Uterus (tissue), 4 donors: ENCODE measurements at places on chromosomes 12 and 14.

- DNase-seq = no peak
Measured at GRCh38 chr12:38831715-38832114, 73.7 kb downstream of the CPNE8 start.

DNA sequence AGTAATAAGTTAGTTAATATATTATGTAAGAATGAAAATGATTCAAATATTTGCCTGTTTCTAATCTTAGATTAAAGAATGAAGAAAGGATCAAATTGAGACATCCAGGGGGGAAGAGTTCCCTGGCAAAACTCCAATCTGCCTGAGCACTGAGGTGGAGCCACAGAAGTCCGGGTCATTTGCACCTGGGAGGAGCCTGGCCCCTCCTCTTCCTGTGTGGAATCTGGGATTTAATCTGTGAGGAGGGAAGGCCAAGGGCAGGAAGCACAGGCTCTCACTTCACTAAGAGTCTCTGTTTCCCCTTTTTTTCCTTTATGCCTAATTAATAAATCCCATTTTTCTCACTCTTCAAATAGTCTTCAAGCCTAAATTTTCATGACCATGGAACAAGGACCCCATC, 599.5 kb downstream of the FLRT2 start:
- DNase-seq = no peak

GRCh38 chr14:96824283-96824682, 27.1 kb downstream of the VRK1 start:
- no peak for DNase-seq

DNA sequence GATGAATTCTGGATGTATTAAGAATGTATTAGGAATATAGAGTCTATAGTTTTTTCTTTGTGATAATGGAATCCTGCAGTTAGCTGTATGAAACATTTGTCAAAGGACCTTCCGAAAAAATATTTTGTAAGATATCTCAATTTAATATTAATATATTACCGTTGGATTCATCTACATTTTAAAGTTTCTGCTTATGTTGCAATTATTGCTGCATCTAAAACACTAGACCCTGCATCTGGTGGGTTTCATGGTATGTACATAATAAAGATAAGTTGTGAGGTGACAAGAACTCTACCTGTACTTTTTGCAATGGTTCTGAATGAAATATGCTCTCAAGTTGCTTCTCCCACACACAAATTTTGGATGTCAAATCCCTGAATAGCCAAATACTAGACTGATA, 565.9 kb upstream of the FBXO33 start:
- no peak for DNase-seq

GRCh38 chr12:57965766-57966165, 24.4 kb downstream of the ATP23 start:
- DNase-seq = no peak

DNA sequence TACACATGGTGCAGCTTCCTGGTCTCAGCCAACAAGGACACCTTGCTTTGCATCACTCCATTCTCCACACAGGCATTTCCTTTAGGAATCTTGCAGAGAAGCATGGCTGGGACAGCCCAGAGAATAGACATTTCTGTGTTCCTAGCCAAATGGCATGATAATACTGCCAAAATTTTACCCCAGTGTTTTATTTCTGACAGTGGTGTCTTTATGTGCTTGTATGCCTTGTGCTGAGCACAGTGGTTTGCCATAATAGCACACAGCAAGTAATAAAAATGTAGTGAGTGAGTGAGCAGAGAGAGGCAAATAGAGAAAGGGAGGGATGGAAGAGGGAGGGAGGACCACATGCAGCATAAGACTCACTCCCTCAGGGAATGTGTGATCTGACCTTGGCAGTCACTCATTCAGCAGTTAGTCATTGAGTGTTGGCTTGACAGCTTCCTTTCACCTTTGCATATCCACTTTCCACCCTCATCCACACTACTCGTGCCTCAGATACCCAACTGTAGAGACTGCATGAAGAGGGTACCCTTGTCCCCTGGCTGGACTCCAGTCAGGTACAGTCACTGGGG, 212.8 kb upstream of the CCDC196 start:
- DNase-seq = peak; percentile 19

- DNase-seq = no peak
Measured at GRCh38 chr12:92759634-92760268, 57.0 kb downstream of the PLEKHG7 start.

- DNase-seq = no peak
Measured at GRCh38 chr14:73364559-73364958, 93.8 kb downstream of the NUMB start.

DNA sequence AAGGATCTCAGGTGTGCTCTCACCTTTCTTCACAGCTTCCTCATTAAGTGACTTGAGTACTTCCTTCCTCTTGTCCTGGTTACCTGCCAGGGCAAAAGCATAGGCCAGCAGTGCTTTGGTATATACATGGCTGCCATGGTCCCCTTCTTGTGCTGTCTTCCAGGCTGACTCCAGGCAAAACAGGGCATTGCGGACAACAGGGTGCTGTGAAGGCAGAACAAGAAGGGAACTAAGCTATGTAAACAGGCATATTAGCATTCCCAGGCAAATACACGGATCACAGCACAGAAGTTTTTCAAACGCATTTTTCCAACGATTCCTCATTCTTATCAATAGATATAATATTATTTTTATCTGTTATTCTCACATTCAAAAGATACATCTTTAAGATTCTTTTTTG, 39.0 kb downstream of the A2M start:
- DNase-seq = no peak

- DNase-seq = no peak
Measured at GRCh38 chr12:52461693-52462092, 9.7 kb upstream of the KRT6B start.

GRCh38 chr14:52352569-52352968, 38.5 kb downstream of the PTGER2 start:
- DNase-seq = no peak

DNA sequence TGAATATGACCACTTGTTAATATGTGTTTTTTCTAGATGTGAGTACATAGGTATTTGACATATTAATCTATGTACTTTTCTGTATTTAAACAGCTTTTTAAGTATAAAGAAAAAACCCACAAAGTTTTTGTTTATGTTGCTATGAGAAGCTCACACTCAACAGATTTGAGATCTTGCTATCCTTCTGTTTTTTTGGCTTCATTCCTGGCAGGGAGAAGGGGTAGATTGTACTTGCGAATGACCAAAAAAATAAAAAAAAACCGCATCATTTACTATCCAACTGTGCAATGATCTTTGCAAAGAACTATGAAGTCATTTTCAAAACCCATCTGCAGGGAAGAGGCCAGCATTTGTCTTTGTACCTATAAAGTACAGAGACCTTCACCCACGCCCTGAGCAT, 28.4 kb upstream of the TBX5 start:
- no peak for DNase-seq

DNA sequence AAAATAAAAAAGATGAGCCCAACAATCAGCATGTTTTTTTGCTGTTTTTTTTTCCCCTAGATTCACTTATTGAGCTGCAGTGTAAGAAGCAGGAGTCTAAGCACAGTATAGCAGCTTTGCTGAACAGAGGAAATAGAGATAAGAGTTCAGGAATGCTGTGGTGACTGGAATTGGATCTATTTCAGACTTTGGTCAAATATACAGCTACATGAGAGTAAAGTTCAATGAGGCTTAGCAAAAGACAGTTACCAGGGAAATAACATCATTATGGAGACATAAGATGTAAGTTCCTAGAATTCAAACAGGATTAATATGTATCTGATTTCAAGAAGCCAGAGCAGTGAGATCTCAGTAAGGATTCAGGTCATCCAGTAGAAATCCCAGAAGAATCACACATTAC, 613.0 kb downstream of the RPS29 start:
- DNase-seq = no peak

DNA sequence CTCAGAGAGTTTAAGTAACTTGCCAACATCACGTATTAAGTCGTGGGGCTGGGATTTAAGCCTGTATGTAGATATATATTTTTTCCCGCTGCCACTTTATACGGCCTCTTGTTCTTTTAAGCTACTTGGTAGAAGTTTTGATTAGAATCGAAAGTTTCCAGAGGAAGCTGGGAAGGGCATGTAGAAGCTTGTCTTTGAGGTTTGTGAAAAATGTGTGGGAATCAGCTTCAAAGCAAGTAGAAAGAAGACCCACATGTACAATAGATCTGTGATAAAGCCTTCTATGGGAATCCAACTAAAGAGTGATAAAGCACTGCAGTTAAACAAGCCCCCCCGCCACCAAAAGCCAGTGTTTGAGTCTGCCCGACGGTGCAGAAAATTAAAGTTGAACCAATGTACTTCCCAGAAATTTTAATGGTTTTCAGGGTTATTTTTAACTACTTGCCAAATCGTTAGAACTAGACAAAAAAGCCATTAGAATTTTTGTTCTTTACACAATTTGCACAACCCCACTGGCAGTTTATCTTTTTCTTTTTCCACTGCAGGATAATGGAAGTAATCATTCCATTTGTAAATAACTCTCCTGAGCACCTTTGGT, 25.5 kb downstream of the SERPINA11 start:
- DNase-seq = no peak

DNA sequence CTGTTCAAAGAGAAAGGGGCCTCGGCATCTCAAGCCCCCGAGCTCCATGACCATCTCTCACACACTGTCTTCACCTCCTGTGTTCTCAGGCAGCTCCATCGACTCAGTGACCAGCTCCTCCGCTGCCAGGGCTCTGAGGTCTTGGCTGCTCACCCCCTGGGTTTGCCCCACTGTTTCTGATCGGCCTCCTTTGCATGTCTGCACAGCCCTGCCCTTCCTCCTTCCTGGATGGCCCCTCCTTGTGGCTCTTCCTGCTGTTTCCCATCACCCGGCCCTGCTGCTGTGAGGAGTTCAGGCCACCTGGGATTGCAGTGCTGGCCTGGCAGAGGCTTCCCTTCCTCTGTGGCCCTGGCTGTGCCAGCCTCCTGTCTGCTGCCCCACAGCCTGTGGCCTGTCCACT, 38.1 kb upstream of the PIWIL1 start:
- no peak for DNase-seq

DNA sequence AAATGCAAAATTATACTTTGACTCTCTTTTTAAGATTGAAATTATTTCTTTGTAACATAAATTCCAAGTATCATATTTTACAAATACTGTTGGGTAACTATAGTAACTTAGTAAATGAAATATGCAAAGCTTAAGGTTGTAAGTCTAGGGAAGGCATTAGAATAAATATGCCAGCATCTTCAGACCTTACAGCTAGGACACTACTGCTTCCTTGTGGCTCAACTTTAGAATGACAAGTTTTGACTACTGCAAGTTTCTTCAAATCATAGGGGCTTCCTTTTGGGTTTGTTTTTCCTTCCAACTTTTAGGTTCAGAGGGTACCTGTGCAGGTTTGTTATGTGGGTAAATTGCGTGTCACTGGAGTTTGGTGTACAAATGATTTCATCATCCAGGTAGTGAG, 17.7 kb upstream of the ANP32D start:
- DNase-seq = no peak

- DNase-seq = no peak
Measured at GRCh38 chr12:52308806-52309425, 12.3 kb downstream of the KRT83 start.

DNA sequence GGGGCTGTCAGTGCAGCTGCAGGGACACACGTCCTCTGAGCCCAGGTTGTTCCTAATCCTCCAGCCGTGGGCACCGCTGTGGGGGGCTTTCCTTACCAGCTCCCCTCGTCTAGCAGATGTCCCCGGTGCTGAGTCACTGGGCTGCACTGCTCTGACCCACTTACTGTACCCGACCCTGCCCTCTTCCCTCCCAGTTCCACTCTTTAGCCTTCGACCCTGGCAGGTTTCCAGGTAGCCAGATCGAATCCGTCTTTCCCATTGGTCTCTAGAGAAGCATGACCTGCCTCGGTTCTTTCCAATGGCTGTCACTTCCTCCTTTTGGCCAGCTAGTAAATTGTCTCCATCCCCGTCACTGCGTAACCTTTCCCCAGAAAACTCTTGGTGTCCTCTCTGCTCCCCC, 48.4 kb downstream of the ELK3 start:
- peak; percentile 55 for DNase-seq

- DNase-seq = peak; percentile 35
Measured at GRCh38 chr12:111596985-111597830, 1.9 kb downstream of the ATXN2 start.

GRCh38 chr12:58408516-58408915, 467.1 kb downstream of the ATP23 start:
- DNase-seq = no peak

DNA sequence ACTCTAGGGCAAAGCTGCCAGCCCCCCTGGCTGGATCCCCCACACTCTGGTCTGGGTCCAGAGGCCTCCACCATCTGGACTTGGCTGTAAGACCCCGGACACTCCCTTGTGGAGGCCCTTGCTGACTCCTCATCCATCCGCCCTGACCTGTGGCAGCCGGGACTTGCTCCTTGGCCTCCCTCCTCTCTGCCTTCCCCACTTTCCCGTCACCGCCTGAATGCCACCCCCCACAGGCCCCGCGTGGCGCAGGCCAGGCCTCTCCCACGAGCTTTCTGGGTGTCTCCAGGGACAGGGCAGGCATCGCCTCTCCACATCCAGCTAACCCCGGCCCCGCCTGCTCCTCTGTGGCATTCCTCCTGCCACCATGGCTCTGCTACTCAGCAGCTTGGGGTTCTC, 14.1 kb downstream of the JAG2 start:
- DNase-seq = no peak

GRCh38 chr14:61570549-61571290, 124.6 kb upstream of the HIF1A start:
- DNase-seq = no peak

DNA sequence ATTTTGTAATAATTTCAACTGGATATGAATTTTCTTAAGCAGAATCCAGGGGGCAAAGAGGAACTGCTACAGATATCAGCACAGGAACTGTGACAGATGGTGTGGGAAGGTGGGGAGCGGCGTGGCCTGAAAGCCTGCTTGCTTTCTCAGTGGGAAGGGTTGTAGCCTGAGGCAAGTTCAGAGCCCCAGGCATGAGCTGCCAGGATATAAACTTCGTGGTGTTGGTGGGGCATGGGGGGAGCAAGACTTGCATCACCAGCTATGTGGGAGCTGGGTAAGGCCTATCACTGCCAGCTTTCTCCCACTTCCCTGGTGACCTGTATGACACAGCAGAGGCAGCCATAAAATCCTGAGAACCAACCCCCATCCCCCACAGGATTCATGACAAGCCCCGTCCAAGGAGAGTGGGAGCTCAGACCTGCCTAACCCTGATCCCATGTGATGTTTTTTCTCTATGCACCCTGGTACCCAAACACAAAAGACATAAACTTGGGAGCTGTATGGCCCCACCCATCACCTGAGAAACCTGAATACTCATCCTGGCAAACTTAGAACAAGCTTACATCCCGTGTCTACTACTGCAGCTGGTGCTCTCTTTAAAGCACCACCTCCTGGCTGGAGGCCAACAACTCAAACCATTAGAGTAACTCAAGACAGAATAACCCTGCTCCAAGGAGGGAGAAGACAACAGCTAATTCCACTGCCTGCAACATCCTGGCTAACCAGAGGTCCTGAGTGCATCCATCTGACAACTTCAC, 16.5 kb downstream of the CLEC1A start:
- no peak for DNase-seq

DNA sequence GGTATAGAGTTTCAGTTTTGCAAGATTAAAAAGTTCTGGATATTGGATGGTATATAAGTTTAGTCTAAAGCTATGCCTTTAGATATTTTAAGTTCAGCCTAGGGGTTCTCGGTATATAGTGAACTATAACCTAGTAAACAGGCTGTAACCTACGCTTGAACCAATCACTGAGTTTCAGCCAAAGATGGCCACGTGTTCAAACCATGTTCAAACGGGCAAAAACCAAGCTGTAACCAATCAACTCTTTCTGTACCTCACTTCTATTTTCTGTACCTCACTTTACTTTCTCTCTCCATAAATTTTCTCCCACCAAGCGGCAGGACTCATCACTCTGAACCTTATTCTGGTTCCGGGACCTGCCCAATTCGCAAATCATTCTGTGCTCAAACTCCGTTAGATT, 1.4 kb downstream of the TMBIM4 start:
- no peak for DNase-seq

GRCh38 chr12:42704810-42705401, 115.4 kb upstream of the PRICKLE1 start:
- no peak for DNase-seq
